NCI-H187 (cell line): ENCODE measurements at places on chromosomes 12 and 14.

- DNase-seq = no peak
These were observed 159.5 kb downstream of the ZFP36L1 start for GRCh38 chr14:68633131-68633991.

DNA sequence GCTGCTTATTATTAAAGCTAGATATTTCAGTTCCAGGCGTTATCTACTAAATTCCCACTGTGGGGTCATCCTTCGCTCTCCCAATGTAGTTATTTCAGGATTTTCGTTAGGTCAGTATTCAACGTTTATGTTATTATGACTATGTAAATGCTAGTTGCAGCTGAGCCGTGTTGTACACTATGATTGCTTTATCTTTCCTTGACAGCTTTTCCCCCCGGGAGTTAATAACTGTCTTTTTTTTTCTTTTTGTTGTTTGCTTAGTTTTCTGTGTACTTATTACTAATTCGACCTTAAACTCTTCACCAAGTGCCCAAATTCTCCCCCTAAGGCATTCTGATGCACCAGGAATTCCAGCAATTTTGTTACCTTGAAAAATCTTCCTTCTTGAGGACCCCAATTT lies 48.5 kb downstream of the SUDS3 start:
- DNase-seq = no peak

GRCh38 chr12:80846952-80847351 lies 90.8 kb downstream of the LIN7A start:
- DNase-seq = peak; percentile 50

DNA sequence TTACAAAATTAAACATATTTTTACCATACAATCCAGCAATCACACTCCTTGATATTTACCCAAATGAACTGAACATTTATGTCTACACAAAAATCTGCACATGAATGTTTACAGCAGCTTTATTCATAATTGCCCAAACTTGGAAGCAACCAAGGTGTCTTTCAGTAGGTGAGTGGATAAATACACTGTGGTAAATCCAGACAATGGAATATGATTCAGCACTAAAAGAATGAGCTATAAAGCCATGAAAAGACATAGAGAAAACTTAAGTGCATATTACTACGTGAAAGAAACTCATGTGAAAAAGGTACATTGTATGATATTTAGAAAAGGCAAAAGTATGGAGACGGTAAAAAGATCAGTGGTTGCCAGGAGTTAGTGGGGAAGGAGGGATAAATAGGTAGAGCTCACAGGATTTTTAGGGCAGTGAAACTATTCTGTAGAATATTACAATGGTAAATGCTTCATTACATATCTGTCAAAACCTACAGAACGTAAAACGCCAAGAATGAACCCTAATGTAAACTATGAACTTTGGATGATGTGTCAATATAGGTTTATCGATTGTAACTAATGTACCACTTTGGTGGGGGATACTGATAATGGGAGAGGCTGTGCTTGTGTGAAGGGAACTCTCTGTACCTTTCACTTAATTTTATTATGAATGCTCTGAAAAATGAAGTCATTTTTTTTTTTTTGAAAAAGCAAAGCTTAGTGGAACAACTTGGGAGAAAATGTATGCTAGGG lies 295.7 kb downstream of the CEP128 start:
- no peak for DNase-seq

DNA sequence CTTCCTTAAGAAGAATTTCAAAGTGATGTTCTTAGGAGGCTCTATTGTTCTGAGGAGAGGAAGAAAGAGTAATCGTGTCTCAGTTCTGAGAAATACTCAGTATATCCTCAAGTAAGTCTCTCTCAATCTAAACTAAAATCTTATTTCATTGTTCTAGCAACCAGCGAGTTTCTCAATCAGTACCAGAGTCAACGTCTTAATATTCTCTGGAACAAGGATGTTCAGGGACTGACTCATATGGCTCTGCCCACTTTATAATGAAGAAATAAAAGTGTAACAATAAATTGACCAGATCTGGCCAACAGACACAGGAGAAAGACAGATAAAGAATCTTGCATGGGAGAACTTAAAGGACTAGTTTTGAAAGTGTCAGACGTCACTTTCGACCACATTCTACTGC lies 469.8 kb upstream of the FLRT2 start:
- DNase-seq = no peak

DNA sequence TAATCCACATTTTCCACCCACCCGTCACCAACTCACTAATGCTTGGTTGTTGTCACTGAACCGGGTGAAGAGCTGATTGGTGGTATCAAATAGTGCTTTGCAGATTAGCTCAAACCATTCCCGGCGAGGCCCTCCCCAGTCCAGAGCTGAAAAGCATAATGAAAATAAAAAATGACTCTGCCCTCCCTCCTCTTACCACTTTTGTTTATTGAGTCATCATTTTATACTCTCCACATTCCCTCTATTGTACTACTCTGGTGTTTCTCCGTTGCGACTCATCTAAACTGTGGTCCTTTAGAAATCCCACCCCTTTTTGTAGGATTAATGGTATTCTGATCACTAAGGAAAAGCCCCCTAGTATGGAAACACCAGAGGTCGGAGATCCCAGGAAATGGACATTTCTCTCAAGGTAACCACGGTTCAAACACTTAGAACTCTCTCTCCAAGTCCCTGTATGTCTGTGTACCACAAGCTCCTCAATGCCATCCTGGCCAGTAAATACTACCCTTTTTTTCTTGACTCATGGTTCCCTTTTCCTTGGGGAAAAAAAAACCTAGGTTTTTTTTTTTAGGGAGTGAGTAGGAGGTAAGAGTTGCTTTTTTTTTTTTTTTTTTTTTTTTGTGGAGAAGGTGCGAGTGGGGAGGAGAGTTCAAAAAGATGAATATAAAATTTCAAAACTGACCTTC lies 42.0 kb downstream of the AREL1 start:
- DNase-seq = no peak

DNA sequence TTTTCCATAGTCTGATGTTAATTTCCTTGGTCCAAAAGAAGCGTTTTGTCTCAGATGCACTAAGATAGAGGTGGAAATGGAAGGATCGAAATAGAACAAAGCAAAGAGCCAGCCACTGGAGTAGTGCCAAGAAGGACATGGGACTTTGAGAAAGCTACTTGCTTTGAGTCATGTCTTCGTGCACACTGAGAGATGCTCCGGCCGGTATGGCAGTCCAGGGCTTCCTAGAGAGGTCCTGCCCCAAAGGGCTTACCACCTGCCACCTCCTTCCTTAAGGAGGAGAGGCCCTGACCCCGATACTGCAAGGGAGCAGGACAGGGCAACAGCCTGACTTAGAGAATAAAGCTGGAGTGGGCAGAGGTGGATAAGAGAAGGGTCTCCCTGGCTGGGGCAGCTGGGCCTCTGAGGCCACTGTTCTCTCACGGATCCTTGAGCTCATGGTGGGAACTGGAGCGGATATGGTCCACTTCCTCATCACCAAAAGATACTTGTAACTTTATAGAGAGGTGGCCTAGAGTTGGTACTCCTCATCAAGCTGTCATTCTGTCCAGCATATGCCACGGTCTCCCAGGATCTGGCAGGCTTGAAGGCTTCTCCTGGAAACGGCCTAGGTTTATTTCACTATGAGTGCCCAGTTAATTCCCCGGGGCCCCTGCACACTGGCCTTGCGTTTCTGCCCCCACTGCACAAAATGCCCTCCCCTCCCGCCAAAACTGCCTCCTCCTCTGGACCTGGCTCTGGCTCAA lies 57.4 kb downstream of the FOXN3 start:
- no peak for DNase-seq

- peak; percentile 69 for DNase-seq
These were observed 37.6 kb downstream of the MUCL1 start for GRCh38 chr12:54891717-54892478.

- no peak for DNase-seq
These were observed 17.7 kb upstream of the ITPK1 start for GRCh38 chr14:93133464-93133863.

DNA sequence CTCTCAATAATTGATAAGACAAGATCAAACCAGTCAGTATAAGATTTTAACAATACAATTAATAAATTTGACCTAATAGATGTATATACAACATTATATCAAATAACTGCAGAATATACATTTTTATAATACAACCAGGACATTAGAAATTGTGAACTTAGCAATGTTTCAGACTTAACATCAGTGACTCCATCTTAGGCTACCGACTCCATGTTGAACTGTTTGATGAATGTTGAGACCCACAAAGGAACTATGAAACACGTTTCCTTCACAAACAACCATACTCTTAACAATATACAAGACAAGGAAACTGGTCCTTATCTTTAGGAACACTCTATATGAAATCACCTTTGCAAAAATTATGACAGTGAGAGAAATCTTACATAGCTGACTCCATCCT lies 13.9 kb upstream of the LALBA start:
- no peak for DNase-seq

- DNase-seq = no peak
These were observed 24.9 kb upstream of the PLD4 start for GRCh38 chr14:104899781-104900180.

GRCh38 chr12:46391630-46392029 lies 19.1 kb upstream of the SLC38A2 start:
- no peak for DNase-seq

DNA sequence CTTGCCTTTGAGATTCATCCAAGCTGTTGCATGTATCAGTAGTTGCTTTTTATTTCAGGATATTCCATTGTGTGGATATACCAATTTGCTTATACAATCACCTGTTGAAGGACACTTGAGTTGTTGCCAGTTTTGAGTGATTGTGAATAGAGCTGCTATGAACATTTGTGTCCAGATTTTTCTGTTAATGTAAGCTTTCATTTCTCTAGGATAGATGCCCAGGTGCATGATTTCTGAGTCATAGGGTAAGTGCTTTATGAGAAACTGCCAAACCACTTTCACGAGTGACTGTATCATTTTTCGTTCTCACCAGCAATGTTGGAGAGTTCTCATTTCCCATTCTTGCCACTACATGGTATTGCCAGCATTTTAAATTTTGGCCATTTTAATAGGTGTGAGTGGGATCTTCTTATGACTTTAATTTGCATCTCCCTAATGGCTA lies 434.6 kb upstream of the RGS6 start:
- DNase-seq = peak; percentile 60

DNA sequence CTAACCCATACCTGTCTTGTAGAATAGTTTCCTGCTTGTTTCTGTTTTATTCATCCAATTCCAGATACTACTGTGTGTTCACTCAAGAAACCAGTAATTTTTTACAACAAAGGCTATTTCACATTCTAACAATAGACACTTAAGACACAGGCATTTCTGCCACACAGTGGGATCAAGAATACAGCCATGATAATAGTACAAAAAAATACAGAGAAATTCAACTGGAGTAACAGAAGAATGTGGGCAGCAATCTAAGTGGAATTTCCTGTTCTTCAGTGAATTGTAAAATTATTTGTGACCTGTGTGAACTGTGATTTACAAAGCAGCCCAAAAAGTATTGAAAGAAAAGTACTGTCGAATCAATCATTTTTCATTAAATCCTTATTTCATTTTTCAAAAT lies 282.9 kb downstream of the CCER1 start:
- no peak for DNase-seq

- DNase-seq = no peak
These were observed 76.3 kb upstream of the PSMC1 start for GRCh38 chr14:90179809-90180779.

DNA sequence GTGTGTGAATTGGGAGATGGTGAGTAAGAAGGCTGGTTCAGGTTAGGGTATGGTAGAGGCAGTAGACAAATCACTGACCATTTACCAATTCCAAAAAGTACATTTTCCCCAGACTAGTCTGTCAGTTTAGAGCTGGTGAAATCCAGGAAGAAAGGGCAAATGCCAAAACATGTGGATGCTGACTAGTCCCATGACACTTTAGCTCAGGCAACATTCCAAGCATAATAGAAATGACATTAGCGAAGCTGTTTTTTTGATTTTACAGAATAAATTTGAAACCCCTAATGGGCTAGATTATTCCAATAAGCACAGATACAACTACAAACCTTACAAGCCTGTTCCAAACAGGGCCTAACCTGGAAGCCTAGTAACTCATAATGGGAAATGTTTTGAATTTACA lies 884.2 kb downstream of the FLRT2 start:
- no peak for DNase-seq

DNA sequence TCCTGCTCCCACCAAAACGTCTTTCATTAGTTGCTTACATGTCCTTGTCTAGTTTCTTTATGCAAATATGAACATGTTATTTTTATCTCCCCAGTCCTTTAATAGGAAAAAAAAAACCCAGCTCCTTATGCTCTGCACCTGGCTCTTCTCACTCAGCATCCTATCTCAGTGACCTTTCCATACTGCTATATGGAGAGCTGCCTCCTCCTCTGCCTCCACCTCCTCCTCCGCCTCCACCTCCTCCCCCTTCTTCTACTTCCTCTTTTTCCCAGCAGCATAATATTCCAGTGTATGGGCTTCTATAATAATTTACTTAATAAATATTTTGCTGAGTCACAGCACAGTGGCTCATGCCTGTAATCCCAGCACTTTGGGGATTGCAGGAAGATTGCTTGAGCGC lies 31.5 kb downstream of the ABCB9 start:
- DNase-seq = no peak

DNA sequence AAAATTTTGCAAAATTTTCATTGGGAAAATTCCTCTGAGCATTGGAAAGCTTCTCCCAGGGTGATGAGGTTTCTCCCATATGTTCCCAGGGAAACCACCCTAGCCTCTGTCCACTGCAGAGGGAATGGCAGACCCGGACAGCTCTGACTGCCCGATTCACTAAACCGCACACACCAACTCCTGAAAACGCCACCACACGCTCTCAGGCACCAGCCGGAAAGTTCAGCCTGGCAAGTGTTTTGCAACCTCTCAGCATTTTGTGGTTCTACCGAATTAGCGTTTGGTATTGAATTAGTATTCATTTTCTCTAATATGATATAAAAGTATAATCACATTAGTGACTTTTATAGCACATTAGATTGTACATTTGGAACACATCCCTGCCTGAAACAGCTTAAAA lies 213.4 kb downstream of the PHETA1 start:
- no peak for DNase-seq

GRCh38 chr14:33484264-33484663 lies 466.6 kb downstream of the EGLN3 start:
- DNase-seq = no peak

DNA sequence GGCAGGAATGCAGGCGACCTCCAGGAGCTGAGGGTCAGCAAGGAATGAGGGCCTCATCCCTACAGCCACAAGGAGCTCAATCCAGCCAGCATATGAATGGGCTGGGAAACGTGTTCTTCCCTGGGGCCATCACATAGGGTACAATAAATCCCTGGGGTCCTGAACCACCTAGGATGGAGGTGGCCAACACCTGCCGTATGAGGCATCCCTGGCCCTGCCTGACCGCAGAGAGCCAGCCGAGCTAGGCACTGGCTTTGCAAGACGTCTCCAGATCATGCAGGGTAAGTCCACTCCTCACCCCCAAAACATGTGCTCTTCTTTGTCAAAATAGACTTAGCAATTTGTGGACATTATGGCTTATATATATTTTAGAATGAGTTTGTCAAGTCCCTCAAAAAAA lies 303.7 kb upstream of the DIO3 start:
- no peak for DNase-seq

DNA sequence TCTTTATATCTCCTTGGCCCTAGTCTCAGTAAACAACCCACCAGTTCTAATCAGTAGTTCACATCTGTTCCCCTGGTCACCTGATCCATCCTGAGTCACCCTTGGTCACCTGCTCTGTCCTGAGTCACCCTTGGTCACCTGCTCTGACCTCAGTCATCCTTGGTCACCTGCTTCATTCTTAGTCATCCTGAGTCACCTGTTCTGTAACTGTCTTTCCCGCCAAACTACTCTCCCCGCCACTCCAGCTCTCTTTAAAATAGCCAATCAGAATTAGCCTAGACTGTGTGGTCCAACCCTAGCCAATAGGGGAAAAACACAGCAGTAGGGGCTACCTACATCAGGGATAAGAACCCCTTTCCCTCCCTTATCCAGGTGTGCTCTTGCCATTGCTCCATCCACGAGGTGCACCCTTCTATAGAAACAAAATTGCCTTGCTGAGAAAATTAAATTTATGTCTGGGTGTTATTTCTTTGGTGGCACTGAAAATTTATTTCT lies 245.4 kb upstream of the DIO3 start:
- DNase-seq = no peak
